Right cardiac atrium (tissue), 5 donors: ENCODE measurements at places on chromosomes 1 and 21. TPM values are rescaled to one million over a fixed set of nuclear protein-coding genes. Genes with fewer than 3 reads are reported as not detected.

Gene PCBP3
- total RNA-seq, result 4.9 TPM

DNA sequence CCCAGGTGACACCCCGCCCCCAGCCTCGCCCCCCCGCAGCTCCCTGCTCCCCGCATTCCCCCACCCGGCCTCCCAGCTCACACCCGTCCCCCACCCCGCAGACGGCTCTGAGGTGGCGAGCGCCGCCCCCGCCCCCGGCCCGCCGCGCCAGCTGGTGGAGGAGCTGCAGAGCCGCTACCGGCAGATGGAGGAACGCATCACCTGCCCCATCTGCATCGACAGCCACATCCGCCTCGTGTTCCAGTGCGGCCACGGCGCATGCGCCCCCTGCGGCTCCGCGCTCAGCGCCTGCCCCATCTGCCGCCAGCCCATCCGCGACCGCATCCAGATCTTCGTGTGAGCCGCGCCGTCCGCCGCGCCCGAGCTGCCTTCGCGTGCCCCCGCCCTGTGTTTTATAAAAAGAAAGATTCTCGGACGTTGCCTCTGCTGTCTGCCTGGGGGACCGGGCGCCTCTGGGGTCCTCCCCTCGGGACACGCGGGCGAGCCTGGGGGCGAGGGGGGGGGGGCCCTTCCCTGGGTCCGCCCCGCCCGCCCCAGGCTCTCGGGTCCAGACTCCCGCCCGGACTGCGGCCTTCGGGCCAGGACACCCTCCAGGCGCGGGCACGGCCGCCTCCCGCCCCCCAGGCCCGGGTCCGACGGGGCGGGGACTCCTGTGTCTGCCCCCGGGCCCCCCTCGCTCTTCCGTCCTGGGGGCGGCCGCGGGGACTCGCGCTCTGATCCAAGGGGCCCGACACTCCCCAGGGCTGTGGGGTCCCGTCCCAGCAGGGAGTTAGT, 1.6 kb upstream of the MMP23B start:
- DNase-seq, result peak; percentile 83

- DNase-seq, result no peak
Observed at GRCh38 chr21:28916150-28916893, 76.4 kb downstream of the LTN1 start.

DNA sequence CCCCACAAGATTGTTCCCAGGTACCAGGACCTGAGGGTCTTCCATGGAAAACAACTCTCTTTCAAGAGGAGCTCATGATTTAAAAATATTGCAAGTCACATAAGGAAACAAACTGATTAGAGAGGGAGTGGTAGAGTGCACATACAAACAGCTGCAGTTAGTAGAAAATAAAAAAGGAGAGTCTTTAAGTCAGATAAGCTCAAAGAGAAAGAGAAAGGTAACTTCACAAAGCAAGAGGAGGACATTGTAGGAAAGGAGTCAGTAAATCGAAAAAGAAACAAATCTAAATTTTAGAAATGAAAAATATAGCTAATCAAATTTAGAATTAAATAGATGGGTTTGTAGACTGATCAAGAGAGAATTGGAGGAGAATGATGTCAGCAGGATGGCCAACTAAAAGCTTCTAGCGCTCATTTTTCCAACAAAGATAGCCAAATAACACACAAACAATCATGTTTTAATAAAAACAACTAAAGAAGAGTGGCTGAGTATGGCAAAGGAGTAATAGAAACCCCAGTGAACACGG, 86.1 kb upstream of the CD53 start:
- DNase-seq, result no peak

- peak; percentile 66 for DNase-seq
Observed at GRCh38 chr1:35883635-35884101, 659 bp downstream of the AGO1 start.
